ENCODE measurements at places on chromosomes 1 and 21.

GRCh38 chr1:30738040-30738714 lies 14.8 kb upstream of the MATN1 start:
- H3K4me1 ChIP-seq: no peaks in the 10 kb centered on the region
- no peak overlapping the region for H3K4me3 ChIP-seq
- DNase-seq: no peak
- H3K36me3 ChIP-seq: no peaks in the 10 kb centered on the region

- H3K4me1 ChIP-seq: peaks cover 16% of the 10 kb centered on the region
- H3K4me3 ChIP-seq: peak within 1 kb of the TSS; percentile 67
- peak within 1 kb of the TSS; percentile 30 for H3K27ac ChIP-seq
- peaks cover 44% of the 10 kb centered on the region for H3K27me3 ChIP-seq
- no peaks in the 10 kb centered on the region for H3K36me3 ChIP-seq
- peak; percentile 57 for DNase-seq
Measured at GRCh38 chr1:226548256-226549093, at the start of gene STUM. Gene STUM, plus strand, starts transcription at chr1:226548764. Its CDS starts 141 bp downstream, at chr1:226548905.

DNA sequence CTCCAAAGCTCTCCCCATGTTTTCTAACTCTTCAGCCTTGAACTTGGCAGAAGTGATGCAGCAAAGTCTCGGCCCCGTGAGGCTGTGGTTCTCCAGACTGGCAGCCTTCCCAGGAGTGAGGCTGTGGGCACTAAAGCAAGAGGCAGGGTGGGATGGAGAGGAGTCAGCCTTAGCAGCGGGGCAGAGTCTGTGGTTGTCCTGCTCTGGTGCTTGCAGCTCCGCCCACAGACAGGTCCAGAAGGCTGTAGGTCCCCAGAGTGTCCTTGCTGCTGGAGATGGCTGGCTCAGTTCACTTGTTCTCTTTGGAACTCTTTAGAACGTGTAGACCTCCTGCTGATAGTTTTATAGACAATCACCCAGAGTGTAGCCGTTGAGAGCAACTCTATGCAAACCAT lies 142.6 kb downstream of the AJAP1 start:
- H3K4me3 ChIP-seq: no peak overlapping the region
- no peak for DNase-seq
- peaks cover 2% of the 10 kb centered on the region for H3K27me3 ChIP-seq
- H3K27ac ChIP-seq: no peak overlapping the region

GRCh38 chr1:55089683-55090082 lies 50.3 kb downstream of the PCSK9 start:
- no peak for DNase-seq
- peaks cover 100% of the 10 kb centered on the region for H3K36me3 ChIP-seq

GRCh38 chr1:55034476-55035133 lies 4.7 kb upstream of the PCSK9 start:
- DNase-seq: no peak
- H3K36me3 ChIP-seq: no peaks in the 10 kb centered on the region
- peaks cover 50% of the 10 kb centered on the region for H3K27me3 ChIP-seq
- no peak overlapping the region for H3K27ac ChIP-seq

DNA sequence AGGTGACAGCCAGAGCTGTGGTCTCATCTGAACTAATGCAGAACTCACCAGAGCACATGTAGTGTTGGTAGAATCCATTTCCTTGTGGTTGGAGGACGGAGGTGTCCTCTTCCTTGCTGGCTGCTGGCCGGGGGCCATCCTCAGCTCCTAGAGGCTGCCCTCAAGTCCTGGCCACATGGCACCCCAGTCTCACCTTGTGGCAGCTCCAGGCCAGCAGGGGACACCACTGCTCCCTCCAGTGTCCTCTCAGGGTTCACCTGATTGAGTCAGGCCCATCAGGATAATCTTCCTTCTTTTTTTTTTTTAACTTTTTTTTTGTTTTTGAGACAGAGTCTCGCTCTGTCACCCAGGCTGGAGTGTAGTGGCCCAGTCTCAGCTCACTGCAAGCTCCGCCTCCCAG lies 2.9 kb downstream of the KCNE1 start:
- DNase-seq: no peak
- H3K4me3 ChIP-seq: no peak overlapping the region
- H3K27me3 ChIP-seq: no peaks in the 10 kb centered on the region
- H3K27ac ChIP-seq: no peak overlapping the region
- H3K4me1 ChIP-seq: no peaks in the 10 kb centered on the region
- H3K36me3 ChIP-seq: no peaks in the 10 kb centered on the region

- peaks cover 34% of the 10 kb centered on the region for H3K36me3 ChIP-seq
- peaks cover 24% of the 10 kb centered on the region for H3K4me1 ChIP-seq
- DNase-seq: no peak
- H3K27me3 ChIP-seq: no peaks in the 10 kb centered on the region
- H3K4me3 ChIP-seq: no peak overlapping the region
Measured at GRCh38 chr1:226873771-226874578, 3.6 kb downstream of the PSEN2 start.

DNA sequence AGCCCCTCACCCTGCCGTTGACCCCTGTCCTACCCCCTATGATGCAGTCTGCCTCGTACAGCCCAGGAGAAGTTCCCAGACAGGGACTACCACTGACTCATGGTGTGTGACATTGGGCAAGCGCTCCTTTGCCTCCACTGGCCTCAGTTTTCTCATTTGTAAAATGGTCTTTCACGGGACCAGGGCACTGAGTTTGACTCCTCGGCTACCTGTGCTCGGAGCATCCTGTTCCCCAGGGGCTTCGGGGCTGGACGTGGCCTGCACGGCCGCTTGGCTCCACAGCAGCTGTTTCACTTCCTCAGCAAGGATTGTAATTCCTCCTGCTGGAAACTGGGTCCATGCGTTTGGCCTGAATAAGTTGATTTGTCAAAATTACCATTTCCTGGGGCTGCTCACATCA lies 277.3 kb downstream of the MATN1 start:
- no peak overlapping the region for H3K4me3 ChIP-seq
- no peaks in the 10 kb centered on the region for H3K27me3 ChIP-seq
- no peak for DNase-seq
- H3K27ac ChIP-seq: no peak overlapping the region

DNA sequence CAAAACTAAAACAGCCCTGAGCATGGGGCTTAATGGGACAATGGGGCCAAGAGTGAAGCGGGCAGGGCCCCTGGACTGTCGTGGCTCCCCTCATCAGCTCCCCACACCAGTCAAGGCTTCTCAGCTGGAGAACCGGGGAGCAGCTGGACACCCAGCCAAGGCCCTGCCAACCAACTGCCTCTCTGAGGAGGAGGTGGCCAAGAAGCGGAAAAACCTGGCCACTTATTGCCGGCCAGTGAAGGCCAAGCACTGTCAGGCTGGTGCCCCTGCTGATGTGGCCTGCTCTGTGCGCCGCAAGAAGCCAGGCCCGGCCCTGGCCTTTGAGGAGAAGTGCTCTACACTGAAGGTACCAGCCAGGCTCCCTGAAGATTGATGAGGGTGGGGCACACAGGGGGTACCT lies 2.5 kb upstream of the CYB561D1 start:
- no peak for DNase-seq
- H3K27ac ChIP-seq: peak overlapping the region; percentile 42
- no peaks in the 10 kb centered on the region for H3K27me3 ChIP-seq
- H3K36me3 ChIP-seq: no peaks in the 10 kb centered on the region
- no peak overlapping the region for H3K4me3 ChIP-seq

DNA sequence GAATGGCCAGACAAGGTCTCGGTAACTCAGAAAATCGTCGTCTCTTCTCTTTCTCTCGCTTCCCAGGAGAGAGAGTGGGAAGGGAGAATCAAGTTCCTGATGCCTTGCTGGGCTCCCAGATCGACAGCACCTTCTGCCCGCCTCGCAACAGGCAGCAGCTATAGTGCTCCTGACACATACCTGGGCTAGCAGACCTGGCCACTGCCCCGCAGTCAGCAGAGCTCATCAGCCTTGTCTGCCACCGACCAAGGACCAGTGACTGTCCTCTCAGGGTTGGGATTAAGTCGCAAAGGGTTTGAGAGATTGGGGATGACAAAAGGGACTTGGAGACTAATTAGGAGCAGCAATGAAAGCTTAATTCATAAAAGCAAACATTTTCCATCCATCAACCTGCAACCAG lies 4.1 kb downstream of the RUNX3 start:
- no peak for DNase-seq
- H3K27ac ChIP-seq: no peak overlapping the region

DNA sequence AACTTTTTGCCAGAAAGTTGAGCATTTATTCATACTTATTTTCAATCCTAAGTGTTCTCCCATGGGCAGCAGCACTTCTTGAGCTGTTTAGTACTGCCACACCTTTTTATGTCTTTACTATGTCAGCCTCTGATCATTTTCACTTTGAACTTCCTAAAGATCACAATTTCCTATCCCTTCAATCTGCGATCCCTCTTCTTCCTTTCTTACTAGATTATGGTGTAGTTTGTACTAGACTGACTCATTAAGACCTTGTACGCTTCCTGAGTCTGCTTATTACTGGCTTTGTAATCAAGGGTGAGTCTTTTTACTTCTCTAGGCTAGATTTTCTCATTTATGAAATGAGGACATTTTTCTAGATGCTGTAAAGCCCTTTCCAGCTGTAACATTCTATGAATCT lies 55.1 kb downstream of the LRIG2 start:
- no peaks in the 10 kb centered on the region for H3K27me3 ChIP-seq
- no peak for DNase-seq
- peaks cover 9% of the 10 kb centered on the region for H3K4me1 ChIP-seq
- H3K27ac ChIP-seq: no peak overlapping the region

GRCh38 chr1:200794506-200795065 lies 55.9 kb downstream of the CAMSAP2 start:
- H3K27ac ChIP-seq: no peak overlapping the region
- H3K4me1 ChIP-seq: peaks cover 10% of the 10 kb centered on the region
- no peaks in the 10 kb centered on the region for H3K36me3 ChIP-seq
- no peak overlapping the region for H3K4me3 ChIP-seq

All from psoas muscle (tissue), 8 donors.